NCI-H1417 treated with DMSO at 0.1 percent for 48 hours (cell line): ENCODE measurements at places on chromosomes 16 and 17.

GRCh38 chr16:23354246-23354645, 52.1 kb downstream of the SCNN1B start:
- no peak for DNase-seq

DNA sequence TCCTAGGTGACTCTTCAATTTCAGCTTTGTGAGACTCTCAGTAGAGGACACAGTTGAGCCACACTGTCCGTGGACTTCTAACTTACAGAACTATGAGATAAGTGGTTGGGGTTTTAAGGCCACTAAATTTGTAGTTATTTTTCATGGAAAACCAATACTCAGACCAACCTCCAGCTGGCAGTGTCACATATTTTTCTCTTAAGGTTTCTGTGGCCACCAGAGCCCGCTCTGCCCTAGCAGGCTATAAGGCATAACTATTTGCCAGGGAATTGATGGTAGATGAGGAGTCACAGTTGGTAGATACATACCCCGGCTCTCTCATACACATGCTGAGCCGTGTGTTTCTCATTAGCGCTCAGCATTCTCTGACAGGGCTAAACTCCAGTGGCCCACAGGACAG, 336.8 kb upstream of the MON1B start:
- no peak for DNase-seq

DNA sequence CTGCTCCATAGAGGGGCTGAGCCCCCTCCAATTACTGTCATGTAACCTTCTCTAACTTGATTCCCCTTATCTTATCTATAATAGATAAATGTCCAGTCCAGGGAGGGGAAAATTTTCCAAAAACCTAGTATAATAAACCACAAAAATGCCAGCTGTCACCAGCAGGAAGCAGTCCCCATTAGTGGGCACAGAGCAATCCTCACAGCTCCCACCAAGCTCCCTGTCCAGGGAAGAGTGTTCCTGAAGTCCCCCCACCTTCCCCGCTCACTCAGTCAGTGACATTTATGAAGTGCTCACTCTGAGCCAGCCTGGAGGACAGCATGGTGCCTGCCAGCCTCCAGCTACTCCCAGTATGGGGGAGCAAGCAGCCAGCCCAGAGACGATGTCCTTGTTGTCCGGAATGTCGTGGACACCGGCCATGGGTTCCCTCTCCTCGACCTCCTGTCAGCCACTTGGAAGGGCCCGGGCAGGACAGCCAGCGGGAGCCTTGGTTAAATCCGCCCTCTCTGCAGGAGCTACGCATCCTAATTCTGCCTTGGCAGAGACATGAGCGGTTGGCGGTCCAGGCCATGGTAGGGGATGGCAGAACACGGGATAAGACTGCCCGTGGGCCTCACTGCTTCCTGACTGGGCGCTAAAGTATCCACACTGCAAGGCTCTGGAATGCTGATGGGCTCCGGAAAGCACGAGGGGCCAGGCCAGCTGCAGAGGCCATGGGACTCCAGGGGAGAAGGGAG, 102.0 kb upstream of the CDH5 start:
- DNase-seq = no peak

GRCh38 chr17:74290340-74290739, 16.3 kb downstream of the DNAI2 start:
- DNase-seq = no peak

- DNase-seq = no peak
Observed at GRCh38 chr17:61389670-61390478, 9.8 kb upstream of the TBX2 start.
